ENCODE measurements at places on chromosomes 5 and 9.

GRCh38 chr5:78653681-78654366 is 5.3 kb upstream of the LHFPL2 start:
- DNase-seq = no peak

- DNase-seq = no peak
These were observed 152.9 kb upstream of the ISL1 start for GRCh38 chr5:51230336-51230735.

GRCh38 chr9:91047529-91047928 is 245.9 kb downstream of the SYK start:
- DNase-seq = no peak

GRCh38 chr9:81476813-81477490 is 212.4 kb downstream of the TLE1 start:
- DNase-seq = no peak

- no peak for DNase-seq
These were observed 257.8 kb upstream of the TARS1 start for GRCh38 chr5:33182986-33183385.

DNA sequence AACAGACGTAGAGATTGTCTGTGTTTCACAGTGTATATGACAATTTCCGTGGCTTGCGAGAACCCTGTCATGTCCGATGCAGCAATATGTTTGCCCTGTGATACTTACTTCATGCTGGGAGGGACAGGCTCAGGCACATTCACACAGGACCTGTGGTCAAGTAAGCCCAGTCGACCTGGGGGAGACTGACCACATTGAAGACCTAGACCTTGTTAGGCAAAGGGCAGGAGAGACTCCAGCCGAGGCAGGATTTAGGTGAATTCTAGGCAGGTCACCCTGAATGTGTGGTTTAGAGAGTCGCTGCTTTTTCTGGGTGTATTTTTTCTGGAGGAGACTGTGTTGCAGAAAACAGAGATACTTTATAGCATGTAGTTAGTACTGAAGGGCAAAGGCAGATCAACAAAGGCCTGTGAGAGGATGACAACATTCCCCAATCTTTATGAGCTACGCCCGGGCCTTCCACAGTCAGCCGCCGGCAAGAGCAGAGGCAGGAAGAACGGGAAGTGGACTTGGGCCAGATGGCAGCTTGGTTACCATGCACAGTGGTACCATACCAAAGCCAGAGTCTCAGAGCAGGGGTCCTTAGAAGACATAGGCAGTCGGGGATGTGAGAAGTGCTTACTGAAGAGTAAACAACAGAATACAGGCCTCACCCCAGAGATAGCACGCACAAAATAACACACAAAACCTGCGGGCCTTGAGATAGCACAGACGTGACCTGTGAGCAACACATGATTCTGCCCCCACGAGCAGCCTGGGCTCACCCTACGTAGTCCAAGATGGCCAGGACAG is 220.7 kb downstream of the CACNA1B start:
- DNase-seq = no peak

DNA sequence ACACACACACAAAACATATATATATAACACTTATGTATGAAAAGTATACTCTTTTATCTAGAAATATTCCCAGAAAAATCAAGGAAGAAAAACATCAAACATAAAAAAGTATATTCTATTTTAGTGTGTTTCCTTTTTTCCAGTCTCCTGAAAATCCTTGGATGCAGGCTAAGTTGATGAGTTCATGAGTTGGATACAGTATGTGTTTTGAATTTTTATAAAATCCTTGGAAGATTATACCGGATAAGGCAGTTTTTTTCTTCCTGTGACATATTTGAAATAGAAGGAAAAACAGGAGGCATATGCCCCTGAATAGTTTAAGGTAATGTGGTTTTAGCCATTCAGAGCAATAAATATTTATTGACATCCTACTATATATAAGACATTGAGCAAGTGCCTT is 203.6 kb downstream of the SNX18 start:
- DNase-seq = no peak

GRCh38 chr9:91756510-91756780 is 193.6 kb downstream of the ROR2 start:
- DNase-seq = no peak

- no peak for DNase-seq
These were observed 111.5 kb upstream of the FSTL4 start for GRCh38 chr5:133723651-133724366.

- no peak for DNase-seq
These were observed 21.7 kb downstream of the FAT2 start for GRCh38 chr5:151569132-151570046.

- no peak for DNase-seq
These were observed 270.8 kb downstream of the KDM4C start for GRCh38 chr9:7028591-7028990.

GRCh38 chr5:157312492-157312891 is 46.6 kb downstream of the CYFIP2 start:
- no peak for DNase-seq

GRCh38 chr5:137312011-137312410 is 187.1 kb downstream of the SPOCK1 start:
- DNase-seq = no peak

DNA sequence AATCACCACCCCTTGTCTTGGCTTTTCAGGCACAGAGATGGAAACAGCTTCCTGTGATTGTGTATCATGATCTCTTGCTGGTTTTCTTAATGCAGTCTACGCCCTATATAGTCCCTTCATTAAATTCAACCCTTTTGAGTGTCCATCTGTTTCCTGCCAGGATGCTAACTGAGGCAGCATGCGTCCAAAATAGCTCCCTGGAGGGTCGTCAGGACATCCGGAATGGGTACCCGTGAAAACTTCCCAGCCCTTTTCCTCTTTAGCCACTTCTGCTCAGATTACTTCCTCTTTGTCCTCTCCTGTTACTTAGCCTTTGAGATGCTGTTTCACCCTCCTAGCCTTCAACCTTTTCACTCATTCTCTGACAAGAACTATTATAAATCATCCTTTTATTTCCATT is 79.8 kb upstream of the KLF9 start:
- DNase-seq = no peak

GRCh38 chr9:98958271-98958984 is 14.7 kb downstream of the COL15A1 start:
- DNase-seq = no peak

All from NCI-H1436 treated with DMSO at 0.1 percent for 48 hours (cell line).